ENCODE measurements at places on chromosomes 2 and 18.

DNA sequence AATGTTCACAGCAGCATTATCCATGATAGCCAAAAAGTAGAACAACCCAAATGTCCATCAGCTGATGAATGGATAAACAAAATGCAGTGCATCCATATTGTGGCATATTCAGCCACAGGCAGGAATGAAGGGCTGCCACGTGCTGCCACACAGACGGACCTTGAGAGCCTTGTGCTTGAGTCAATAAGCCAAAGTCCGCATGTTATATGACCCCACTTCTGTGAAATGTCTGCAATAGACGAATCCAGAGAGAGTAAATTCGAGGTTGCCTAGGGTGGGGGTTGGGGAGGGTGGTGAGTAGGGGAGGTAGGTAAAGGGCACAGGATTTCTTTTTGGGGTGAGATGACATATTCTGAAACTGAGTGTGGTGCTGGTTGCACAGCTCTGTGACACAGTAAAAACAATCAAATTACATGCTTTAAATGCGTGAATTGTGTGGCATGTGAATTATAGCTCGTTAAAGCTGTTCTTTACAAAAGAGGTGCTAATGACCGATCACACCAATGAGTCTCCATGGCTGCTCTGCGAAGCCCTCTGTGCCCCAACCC lies 38.9 kb upstream of the LDLRAD4 start:
- no peak for DNase-seq

DNA sequence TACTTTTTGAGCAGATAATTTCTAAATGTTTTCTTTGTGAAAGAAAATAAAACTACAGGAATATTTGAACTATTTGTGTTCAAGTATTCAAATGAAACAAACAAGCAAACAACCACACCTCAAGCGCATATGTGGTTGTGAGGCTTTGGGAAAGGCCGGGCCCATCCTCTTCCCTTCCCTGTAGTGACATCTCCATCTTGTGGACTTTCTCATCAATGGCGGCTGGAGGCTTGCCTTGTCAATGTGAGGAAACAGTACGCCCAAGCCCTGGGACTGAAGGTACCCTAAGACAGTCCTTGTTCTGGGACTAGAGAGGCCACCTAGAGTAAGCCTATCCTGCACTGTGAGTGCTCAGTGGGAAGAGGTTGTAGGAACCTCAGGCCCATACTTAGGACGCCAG lies 166.8 kb downstream of the TPGS2 start:
- no peak for DNase-seq

DNA sequence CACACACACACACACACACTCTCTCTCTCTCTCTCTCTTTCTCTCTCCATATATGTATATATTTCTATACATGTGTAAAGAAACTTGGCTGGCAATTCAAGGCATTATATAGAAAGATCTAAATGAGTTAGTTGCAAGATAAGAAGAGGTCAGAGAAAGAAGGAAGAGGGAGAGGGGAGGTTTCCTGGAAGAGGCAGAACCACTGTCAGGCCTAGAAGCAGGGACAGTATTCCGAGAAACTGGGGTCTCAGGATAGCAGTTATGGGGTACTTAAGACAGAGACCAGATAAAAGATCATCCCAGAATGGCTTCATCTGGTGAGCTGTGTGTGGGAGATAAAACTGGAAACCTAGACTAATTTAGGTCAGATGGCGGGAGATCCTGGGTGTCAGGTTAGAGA lies 180.8 kb downstream of the CAMKMT start:
- DNase-seq = no peak

- no peak for DNase-seq
Measured at GRCh38 chr18:77248873-77249568, 627 bp upstream of the GALR1 start.

DNA sequence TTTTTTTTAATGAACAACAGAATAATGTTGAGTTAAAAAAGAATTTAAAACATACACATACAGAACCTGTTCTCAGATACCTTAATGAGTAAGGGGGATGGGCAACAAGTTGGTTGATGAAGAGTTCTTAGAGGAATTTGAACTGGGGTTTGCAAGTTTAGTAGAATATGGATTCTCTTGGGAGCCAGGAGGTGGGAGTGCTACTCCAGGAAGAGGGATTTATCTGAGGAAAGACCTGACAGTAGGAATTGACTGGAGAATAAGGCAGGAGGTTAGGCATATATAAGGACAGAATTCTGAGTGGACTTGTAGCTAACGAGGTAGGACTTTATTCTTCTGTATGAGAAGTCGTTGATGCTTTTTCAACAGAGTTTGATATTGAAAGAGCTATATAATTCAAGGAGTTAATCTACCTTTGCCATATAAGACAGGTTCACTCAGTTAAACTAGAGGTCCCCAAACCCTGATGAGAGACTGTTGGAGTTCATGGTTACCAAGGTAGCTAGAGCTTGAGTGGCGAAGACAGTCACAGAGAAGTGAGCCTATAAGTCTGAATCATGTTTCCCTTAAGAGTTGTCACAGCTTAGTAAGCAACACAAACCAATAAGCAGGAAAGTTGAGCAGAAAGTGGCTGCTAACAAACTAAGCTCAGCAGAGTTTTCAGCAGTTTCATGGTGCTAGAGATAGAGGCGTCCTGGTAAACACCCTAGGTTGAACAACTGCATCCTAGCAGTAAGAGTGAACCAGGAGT lies 88.2 kb downstream of the NCOA1 start:
- DNase-seq = no peak

GRCh38 chr2:136281281-136282114 lies 163.5 kb upstream of the CXCR4 start:
- DNase-seq = peak; percentile 74

- no peak for DNase-seq
Measured at GRCh38 chr18:5238371-5238976, 41.4 kb upstream of the AKAIN1 start.

DNA sequence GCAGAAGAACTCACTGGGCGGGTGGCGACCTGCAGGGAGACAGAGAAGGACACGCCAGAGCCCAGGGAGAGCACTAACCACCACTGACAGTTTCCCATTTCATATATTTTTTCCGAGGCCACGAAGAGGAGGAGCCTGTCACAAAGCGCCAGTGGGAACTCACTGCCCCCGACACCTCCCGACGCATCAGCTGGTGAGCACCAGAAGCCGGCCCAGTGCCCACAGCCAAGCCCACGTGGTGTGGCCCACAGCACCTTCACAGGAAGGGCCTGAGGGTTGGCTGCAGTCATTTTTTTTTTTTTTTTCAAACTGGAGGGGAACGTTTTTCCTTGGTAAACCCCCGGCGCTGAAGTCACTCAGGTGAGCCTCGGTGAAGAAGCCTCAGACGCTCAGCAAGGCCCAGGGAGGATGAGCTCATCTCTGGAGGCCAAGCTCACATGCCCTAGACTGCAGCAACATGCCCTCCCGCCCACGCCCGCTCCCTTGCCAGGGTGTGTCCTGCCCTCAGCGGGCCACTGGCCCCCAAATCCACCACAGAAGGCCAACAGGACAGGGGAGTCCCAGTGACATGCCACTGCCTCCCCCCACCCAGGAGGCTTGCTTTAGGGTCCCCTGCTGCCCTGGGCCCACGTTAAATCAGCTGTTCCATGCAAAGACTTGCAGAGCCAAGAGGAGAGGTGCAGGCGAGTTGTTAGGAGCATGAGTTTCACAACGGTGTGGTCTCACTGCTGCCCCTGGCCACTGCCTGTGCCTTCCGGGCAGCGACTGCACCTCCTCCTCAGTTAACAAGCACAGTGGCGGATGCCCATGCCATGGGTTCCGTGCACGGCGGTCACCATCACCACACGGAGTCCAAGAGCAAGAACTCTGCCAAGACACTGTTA lies 68.1 kb downstream of the PARD6G start:
- no peak for DNase-seq

- DNase-seq = no peak
Measured at GRCh38 chr2:111231532-111232252, 111.0 kb downstream of the BCL2L11 start.

GRCh38 chr2:96138179-96139145 lies at the start of gene ASTL:
Gene ASTL (minus strand): TSS chr2:96138502. CDS start chr2:96138436, 66 bp downstream.
- peak; percentile 63 for DNase-seq

GRCh38 chr18:37422116-37422515 lies 143.5 kb downstream of the CELF4 start:
- DNase-seq = no peak

DNA sequence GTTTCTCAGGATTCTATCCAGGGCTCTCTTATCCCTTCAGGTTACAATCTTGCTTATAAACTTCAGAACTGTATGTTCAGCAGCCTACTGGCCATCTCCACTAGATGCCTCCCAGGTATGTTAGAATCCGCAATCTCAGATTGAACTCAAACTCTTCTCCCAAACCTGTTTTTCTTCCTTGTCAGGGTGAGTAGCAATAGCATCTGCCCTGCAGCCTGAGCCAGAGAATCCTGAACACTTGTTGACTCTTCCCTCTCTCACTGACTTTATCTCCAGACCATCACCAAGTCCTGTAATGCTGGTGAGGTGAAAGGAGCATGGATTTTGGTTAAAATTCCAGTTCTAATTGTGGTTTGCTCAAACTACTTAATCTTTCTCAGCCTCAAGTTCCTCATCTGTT lies 82.6 kb upstream of the ALPP start:
- DNase-seq = no peak

GRCh38 chr2:46058140-46058539 lies 239.1 kb upstream of the EPAS1 start:
- DNase-seq = no peak

DNA sequence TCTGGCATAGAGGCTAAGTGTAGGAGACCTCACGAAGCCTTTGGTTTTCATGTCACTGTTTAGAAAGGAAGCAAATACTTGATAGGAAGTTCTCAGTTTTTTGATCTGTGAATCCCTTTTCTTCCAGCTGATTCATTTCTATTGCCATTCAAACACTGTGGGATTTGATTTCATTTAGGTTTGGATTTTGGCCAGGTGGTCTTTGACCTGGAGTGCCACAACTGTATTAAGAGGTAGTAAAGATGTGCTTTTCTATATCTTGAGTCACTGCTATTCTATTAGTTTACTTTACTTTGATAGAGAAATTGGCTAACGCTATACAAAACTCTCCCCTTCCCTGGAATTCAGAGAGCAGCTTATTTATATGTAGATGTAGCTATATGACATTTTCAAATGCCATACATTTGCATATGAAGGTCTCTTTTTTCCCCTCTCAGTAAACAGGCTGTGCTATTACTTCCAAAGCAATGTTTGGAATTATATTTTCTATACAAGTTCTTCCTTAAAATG lies 132.4 kb upstream of the CAVIN2 start:
- no peak for DNase-seq

All from central memory CD4-positive, alpha-beta T cell (primary cell).